ENCODE measurements at places on chromosomes 13 and 19.
A peak's percentile ranks its signal among the peaks of the same experiment; 100 is the strongest.

GRCh38 chr13:41401366-41401765 lies 56.0 kb upstream of the RGCC start:
- no peak overlapping the region for H3K4me3 ChIP-seq
- DNase-seq, result no peak
- H3K27me3 ChIP-seq, result peaks cover 1% of the 10 kb centered on the region

- no peaks in the 10 kb centered on the region for H3K27me3 ChIP-seq
- H3K4me1 ChIP-seq, result peaks cover 20% of the 10 kb centered on the region
- H3K27ac ChIP-seq, result no peak overlapping the region
- DNase-seq, result peak; percentile 70
- peaks cover 5% of the 10 kb centered on the region for H3K36me3 ChIP-seq
Measured at GRCh38 chr19:46753420-46754155, 7.3 kb upstream of the STRN4 start.

DNA sequence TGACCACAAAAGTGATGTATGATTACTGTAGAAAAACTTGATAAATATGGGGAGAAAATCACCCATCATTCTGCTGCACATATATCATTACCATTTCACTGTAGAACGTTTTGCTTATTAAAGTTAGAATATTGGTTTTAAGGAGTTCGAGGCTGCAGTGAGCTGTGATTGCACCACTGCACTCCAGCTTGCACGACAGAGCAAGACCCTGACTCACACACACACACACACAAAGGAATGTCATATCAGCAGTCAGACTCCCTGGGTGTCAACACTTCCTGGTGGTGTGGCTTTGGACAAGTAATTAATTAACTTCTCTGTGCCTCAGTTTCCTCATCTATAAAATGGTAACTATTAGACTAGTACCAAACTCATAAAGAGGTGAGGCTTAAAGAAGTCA lies 11.3 kb upstream of the PNMA8A start:
- no peak overlapping the region for H3K27ac ChIP-seq
- no peaks in the 10 kb centered on the region for H3K4me1 ChIP-seq
- no peak for DNase-seq

DNA sequence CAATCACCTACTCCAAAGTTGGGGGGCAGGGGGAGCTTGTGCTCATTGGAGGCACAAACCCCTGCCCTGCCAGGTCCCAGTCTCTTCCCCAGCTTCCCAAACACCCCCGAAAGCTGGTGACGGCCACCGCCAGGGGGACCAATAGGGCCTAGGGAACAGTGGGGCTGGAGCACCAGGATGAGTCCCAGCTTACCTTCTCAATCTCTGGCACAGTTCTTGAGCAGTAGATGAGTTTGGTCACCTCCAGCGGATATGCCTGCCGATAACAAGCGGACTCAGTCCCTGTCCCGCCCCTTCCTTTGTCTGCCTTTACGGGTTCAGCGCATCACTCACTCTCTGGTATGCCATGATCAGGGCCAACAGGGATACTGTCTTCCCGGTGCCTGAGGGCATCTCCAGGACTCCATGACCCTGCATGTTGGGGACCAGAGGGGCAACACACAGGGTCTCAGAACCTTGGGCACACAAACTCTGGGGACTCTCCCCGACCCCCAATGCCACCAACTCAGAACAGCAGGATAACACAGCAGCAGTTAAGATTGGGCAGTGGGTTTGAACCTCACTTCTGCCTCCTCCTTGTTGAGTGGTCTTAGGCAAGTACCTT lies 1.5 kb downstream of the ERCC2 start:
- DNase-seq, result no peak
- peaks cover 4% of the 10 kb centered on the region for H3K4me1 ChIP-seq
- H3K27ac ChIP-seq, result no peak overlapping the region
- no peaks in the 10 kb centered on the region for H3K27me3 ChIP-seq
- peak overlapping the region; percentile 47 for H3K4me3 ChIP-seq

DNA sequence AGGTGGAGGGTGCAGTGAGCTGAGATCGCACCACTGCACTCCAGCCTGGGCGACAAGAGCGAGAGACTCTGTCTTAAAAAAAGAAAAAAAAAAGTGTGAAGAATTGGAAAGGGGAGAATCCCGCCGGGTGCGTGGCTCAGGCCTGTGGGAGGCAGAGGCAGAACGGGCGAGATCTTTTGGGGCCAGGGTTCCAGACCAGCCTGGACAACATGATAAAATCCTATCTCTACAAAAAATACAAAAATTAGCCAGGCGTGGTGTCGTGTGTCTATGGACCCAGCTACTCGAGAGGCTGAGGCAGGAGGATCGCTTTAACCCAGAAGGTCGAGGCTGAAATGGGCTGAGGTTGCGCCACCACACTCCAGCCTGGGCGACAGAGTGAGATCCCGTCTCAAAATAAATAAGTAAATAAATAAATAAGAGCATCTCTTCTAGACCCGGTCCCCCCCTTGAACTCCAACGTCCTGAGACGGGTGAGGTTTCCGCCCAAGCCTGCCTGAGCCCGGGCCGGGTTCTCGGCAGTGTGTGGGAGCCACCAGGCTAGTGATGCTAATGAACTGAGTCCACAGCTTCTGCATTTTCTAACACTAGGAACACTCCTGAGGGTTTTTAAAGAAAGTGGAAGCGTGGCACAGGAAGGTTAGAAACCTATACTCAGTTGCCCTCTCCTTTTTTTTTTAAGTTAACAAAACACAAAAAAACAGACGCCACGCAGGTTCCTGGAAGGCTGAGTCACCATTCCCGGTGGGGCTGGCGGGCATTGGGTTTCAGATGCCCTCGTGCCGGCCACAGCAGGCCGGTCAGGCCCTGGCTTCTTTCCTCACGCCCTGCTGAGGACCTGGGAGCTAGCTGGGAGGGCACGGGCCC lies 22.0 kb downstream of the GPX4 start:
- peaks cover 9% of the 10 kb centered on the region for H3K4me1 ChIP-seq
- H3K36me3 ChIP-seq, result peaks cover 10% of the 10 kb centered on the region
- H3K27me3 ChIP-seq, result no peaks in the 10 kb centered on the region
- no peak for DNase-seq

DNA sequence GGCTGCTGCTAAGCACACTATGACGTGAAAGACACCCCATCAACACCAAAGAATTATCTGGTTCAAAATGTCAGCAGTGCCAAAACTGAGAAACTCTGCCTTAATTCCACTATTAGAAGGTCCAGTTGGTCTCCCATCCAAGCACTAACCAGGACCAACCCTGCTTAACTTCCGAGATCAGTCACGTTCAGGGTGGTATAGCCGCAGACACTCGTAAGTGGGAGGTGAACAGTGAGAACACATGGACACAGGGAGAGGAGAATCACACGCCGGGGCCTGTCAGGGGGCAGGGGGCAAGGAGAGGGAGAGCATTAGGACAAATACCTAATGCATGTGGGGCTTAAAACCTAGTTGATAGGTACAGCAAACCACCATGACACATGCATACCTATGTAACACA lies 83.4 kb downstream of the C13orf42 start:
- no peak overlapping the region for H3K4me3 ChIP-seq
- no peaks in the 10 kb centered on the region for H3K4me1 ChIP-seq
- H3K27ac ChIP-seq, result no peak overlapping the region
- peaks cover 1% of the 10 kb centered on the region for H3K36me3 ChIP-seq
- DNase-seq, result no peak

- peaks cover 47% of the 10 kb centered on the region for H3K4me1 ChIP-seq
- peak overlapping the region; percentile 87 for H3K27ac ChIP-seq
- no peak for DNase-seq
- H3K36me3 ChIP-seq, result peaks cover 11% of the 10 kb centered on the region
- no peaks in the 10 kb centered on the region for H3K27me3 ChIP-seq
Measured at GRCh38 chr19:10763828-10764339, 46.0 kb downstream of the DNM2 start.

DNA sequence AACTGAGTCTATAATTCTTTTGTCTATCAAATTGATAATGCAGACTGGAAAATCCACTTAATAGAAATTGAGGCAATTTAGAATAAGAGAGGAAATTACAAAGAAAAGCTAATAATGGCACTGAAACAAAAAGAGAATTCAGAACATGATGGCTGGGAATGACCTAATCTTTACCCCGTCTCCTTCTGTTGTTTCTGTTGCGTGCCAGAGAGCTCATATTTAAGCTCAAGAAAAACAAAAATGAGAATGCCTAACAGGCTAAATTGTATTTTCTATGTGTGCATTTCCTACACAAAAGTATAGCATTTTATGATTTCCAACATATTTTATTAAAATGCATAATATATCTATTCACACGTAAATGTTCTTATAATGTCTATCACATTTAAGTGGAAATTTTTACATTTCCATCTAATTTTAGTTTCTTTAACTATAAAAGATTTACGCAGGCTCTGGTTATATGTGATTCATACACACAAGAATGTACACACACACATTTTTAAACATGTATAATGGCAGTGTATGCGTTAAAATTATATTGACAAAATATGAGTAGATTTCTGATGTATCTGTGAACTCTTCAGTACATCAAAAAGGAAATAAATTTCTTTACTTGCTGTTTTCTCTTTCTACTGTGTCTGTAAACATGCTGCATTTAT lies 432.3 kb downstream of the SLITRK6 start:
- no peaks in the 10 kb centered on the region for H3K27me3 ChIP-seq
- no peaks in the 10 kb centered on the region for H3K4me1 ChIP-seq
- H3K27ac ChIP-seq, result no peak overlapping the region

GRCh38 chr19:8466018-8466417 lies 21.2 kb downstream of the HNRNPM start:
- DNase-seq, result no peak
- H3K4me3 ChIP-seq, result no peak overlapping the region
- H3K4me1 ChIP-seq, result peaks cover 15% of the 10 kb centered on the region
- no peaks in the 10 kb centered on the region for H3K27me3 ChIP-seq
- H3K36me3 ChIP-seq, result peaks cover 55% of the 10 kb centered on the region

GRCh38 chr13:94968757-94969086 lies 256.4 kb upstream of the SOX21 start:
- no peak overlapping the region for H3K27ac ChIP-seq
- H3K36me3 ChIP-seq, result no peaks in the 10 kb centered on the region
- no peak for DNase-seq
- H3K4me3 ChIP-seq, result no peak overlapping the region
- H3K27me3 ChIP-seq, result peaks cover 11% of the 10 kb centered on the region

DNA sequence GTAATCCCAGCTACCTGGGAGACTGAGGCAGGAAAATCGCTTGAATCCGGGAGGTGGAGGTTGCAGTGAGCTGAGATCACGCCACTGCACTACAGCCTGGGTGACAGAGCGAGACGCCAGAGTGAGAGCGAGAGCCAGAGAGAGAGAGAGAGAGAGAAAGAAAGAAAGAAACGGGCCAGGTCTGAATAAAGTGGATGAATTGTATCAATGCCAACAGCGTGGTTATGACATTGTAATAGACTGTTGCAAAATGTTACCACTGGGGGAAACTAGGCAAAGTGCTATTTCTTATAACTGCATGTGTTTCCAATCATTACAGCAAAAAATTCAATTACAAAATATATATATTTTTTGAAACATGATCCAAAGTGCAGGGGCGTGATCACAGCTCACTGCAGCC lies 11.8 kb upstream of the BTBD2 start:
- no peak overlapping the region for H3K4me3 ChIP-seq
- no peaks in the 10 kb centered on the region for H3K36me3 ChIP-seq
- H3K4me1 ChIP-seq, result peaks cover 6% of the 10 kb centered on the region
- H3K27me3 ChIP-seq, result no peaks in the 10 kb centered on the region
- DNase-seq, result no peak

GRCh38 chr13:86737334-86737932 lies 933.7 kb upstream of the SLITRK5 start:
- H3K4me1 ChIP-seq, result no peaks in the 10 kb centered on the region
- no peaks in the 10 kb centered on the region for H3K36me3 ChIP-seq
- no peak overlapping the region for H3K4me3 ChIP-seq

DNA sequence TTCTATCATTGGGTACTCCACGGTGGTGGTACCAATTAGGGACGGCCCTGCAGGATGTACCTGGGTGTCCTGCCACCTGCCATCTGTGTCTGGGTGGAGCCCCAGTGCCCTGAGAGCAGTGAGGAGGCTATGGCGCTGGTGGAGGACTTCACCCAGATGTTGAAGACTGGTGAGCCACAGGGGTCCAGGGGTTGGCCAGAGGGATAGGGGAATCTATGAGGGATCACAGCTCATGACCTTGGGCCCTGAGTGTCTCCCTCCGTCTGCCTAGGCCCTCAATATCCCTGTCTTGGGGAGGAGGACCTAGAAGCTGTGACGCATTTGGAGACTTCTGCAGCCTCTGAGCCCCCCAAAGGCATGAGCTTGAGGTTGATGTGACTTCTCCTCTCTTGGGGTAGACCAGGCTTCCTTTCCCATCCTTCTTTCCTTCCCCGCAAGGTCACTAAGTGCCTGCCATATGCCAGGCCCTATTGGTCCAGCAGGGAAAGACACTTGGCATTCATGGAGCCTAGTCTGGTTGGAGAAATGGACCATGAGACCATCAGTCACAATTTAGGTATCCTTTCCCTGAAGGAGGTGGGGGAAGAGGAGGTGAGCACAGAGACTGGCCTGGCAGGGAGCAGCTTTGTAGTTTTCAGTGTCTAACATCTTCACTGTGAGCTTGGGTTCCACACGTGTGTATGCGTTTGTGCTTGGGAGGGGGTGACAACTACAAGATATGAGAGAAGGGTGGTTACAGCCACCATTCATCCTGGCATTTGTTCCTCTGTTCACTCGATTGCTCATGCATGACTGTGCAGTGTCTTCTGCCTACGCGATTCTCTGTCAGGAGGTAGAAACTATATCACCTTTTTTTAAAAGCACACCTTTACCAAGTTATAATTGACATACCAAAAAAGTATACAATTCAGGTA lies 5.1 kb upstream of the MZF1 start:
- H3K36me3 ChIP-seq, result peaks cover 12% of the 10 kb centered on the region
- H3K4me1 ChIP-seq, result peaks cover 35% of the 10 kb centered on the region
- H3K27me3 ChIP-seq, result no peaks in the 10 kb centered on the region
- no peak overlapping the region for H3K4me3 ChIP-seq

GRCh38 chr13:56563663-56564062 lies 577.1 kb upstream of the PRR20A start:
- H3K27me3 ChIP-seq, result no peaks in the 10 kb centered on the region
- H3K27ac ChIP-seq, result no peak overlapping the region
- no peaks in the 10 kb centered on the region for H3K4me1 ChIP-seq
- no peaks in the 10 kb centered on the region for H3K36me3 ChIP-seq
- H3K4me3 ChIP-seq, result no peak overlapping the region

DNA sequence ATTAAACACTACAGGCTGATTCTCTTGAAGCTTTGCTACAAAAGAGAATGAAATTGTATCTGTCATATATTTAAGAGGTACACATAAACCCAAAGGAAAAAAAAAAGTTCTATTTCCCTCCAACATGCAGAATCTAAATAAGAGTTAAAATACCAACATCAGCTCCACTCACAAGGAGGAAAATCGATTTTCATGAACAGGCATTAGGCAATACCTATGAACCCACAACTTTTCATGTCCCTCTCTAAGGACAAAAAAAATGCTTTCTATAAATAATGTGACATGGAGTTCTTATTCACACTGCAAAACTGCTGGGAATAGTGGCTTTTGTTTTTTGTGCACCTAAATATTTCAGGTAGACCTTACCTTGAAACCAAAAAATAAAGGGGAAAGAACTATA lies 192.5 kb downstream of the KLF12 start:
- peaks cover 20% of the 10 kb centered on the region for H3K4me1 ChIP-seq
- no peak overlapping the region for H3K4me3 ChIP-seq
- H3K27me3 ChIP-seq, result no peaks in the 10 kb centered on the region
- peaks cover 16% of the 10 kb centered on the region for H3K36me3 ChIP-seq
- H3K27ac ChIP-seq, result no peak overlapping the region
